ENCODE measurements at places on chromosomes 6 and 20.

GRCh38 chr6:134035823-134036296 is 16.6 kb downstream of the SLC2A12 start:
- DNase-seq = no peak

- no peak for DNase-seq
These were observed 215.0 kb downstream of the ARID1B start for GRCh38 chr6:156992020-156992804.

GRCh38 chr20:41224281-41224680 is 86.9 kb downstream of the PLCG1 start:
- no peak for DNase-seq

DNA sequence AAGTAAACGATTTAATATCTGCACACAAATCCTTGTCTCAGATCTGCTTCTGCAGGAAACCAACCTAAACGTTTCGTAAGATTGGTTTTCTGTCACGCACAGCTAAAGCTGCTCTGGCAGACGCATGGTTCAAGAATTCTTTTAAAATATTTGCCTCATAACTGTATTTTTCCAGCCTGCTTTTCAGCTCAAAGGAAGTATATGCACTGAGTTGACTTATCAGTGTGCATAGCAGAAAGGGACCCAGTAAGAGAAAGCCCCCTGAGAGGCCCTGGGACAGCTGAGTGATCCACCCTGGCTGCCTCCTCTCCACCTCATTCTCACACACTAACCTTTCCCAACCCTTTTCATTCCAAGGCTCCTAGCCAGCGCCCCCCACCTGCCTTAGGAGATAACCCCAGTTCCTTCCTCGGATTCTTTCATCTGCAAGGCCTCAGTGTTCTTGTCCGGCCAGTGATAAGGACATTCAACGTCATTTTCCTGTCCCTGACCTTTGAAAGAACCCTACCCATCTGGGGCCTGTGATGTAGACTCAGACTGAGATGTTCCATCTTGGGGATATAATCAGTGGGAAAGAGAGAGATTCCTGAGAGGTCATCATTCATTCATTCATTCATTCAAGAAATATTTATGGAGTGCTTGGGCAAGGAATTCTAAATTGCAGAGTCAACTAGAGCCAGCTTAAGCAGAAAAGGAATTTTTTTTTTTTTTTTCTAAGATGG is 22.4 kb upstream of the SLC9A8 start:
- peak; percentile 29 for DNase-seq

- DNase-seq = peak; percentile 15
These were observed 85.7 kb downstream of the SHLD1 start for GRCh38 chr20:5835871-5836270.

DNA sequence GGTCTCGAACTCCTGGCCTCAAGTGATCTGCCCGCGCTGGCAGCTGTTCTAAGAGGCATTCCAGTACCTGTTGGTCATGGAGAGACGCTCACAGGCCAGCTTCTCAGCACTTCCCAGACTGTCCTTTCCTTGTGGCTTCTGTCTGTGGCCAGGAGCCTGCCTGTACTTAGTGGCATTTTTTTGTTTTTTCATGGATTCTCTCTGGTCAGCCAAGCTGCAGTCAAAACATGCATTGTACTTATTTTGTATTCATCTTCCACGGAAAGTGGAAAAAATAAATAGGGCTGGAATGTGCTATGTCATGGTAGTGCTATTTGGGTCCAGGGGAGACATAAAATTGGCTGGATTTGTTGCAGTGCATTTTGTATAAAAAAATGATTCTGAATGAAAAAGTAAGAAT is 29.1 kb downstream of the ZDHHC14 start:
- no peak for DNase-seq

- no peak for DNase-seq
These were observed 27.9 kb downstream of the RIN2 start for GRCh38 chr20:19785983-19786285.

Measured in kidney capillary endothelial cell (primary cell).